Endothelial cell (in vitro differentiated cells): ENCODE measurements at places on chromosomes 7 and 10.

- DNase-seq: no peak
- H3K27me3 ChIP-seq: no peaks in the 10 kb centered on the region
- peaks cover 11% of the 10 kb centered on the region for H3K4me1 ChIP-seq
Observed at GRCh38 chr7:134293002-134293740, 23.6 kb downstream of the SLC35B4 start.

GRCh38 chr7:517774-518629 is 1.6 kb downstream of the PDGFA start:
- H3K36me3 ChIP-seq: peaks cover 4% of the 10 kb centered on the region
- H3K27ac ChIP-seq: no peak overlapping the region
- peak overlapping the region; percentile 65 for H3K4me3 ChIP-seq
- peaks cover 5% of the 10 kb centered on the region for H3K4me1 ChIP-seq
- H3K27me3 ChIP-seq: peaks cover 17% of the 10 kb centered on the region

- peaks cover 5% of the 10 kb centered on the region for H3K36me3 ChIP-seq
- H3K4me1 ChIP-seq: peaks cover 10% of the 10 kb centered on the region
Observed at GRCh38 chr7:116702046-116702785, 30.2 kb downstream of the MET start.

- peak; percentile 64 for DNase-seq
- H3K4me1 ChIP-seq: no peaks in the 10 kb centered on the region
- no peak overlapping the region for H3K4me3 ChIP-seq
- no peaks in the 10 kb centered on the region for H3K36me3 ChIP-seq
- no peak overlapping the region for H3K27ac ChIP-seq
Observed at GRCh38 chr10:2839081-2839725, 228.1 kb upstream of the PFKP start.

DNA sequence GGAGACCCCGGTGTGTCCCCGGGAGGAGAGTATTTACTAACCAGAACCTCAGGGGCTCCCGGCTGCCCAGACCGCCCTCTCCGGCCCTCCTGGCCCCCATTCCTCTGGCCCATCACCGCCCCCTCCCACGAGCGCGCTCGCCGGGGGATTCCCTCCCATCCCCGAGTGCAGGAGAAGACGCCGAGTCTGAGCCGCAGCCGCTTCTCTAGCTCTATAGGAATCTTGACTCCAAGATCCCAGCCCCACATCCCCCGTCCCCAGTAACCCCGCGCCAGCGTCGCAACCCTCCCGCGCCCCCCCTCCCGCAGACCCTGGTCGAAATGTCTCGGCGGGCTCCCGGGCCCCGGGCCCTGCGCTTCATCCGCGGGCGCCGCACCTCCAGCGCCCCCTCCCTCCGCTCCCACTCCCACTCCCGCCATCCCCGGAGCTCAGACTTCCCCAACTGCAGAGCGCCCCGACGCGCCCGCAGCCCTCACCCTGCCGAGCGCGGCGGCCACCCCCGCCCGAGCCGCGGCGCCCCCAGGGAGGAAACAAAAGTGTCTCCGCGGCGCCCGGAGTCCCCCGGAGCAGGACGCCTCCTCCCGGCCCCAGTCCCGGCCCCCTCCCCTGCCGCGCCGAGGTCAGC is 541 bp downstream of the ELMO1 start:
- H3K27ac ChIP-seq: peak overlapping the region; percentile 95
- DNase-seq: no peak
- H3K4me3 ChIP-seq: peak overlapping the region; percentile 100
- peaks cover 18% of the 10 kb centered on the region for H3K27me3 ChIP-seq
